DMS53 (cell line): ENCODE measurements at places on chromosomes 5 and 9.
A peak's percentile ranks its signal among the peaks of the same experiment; 100 is the strongest.

- DNase-seq: no peak
Measured at GRCh38 chr5:111697881-111698757, 58.9 kb downstream of the NREP start.

GRCh38 chr9:19922476-19923118 lies 133.8 kb upstream of the SLC24A2 start:
- DNase-seq: peak; percentile 77

DNA sequence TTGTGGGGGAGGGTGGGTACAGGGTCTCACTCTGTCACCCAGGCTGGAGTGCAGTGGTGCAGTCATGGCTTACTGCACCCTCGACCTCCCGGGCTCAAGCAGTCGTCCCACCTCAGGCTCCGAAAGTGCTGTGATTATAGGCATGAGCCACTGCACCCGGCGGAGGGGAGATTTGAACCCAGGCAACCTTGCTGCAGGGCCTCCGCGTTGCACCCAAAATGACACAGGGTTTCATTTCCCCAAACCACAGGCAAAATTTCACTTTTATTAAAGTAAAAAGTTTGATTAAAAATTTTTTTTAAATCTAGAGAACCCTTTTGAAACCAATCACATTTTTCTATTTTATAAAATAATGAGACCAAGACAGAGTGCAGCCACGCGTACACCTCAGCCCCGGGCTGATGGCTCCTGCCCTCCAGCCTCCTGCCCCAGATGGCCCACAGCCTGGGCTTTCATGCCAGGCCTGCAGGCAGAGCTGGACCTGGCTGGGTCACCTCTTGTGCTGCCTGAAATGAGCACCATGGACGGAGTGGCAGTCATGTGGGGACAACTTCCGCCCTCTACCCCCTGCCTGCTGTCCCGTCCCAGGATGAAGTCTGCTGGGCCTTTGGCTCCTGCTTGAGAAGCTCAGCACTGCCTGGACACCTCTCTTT lies 30.5 kb downstream of the USP20 start:
- no peak for DNase-seq

DNA sequence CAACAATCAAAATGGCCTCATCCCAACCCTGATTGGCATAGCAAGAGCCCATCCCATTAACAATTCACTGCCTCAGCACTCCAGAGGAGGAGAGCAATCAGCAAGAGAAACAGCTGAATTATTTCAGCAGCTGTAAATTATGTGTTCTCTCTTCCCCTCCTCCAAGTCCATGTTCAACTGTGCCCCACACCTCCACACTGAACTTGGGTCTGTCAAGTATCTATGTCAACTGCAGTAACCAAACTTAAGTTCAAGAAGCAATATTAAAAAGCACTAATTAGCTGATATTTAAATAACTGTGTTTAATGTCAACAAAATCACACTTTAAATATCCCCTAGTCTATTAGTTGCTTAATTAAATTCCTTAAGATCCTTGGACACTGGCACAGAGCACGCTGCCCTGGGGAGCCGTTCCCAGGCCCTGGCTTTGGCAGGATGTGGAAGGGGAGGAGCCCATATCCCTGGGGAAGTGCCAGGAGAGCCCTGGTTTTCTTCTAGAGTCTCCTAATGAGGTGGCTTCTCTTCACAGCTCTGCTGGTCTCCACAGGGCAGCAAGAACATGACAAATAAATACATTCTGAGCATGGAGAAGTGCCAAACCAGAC lies 50.6 kb downstream of the SIL1 start:
- DNase-seq: peak; percentile 73

DNA sequence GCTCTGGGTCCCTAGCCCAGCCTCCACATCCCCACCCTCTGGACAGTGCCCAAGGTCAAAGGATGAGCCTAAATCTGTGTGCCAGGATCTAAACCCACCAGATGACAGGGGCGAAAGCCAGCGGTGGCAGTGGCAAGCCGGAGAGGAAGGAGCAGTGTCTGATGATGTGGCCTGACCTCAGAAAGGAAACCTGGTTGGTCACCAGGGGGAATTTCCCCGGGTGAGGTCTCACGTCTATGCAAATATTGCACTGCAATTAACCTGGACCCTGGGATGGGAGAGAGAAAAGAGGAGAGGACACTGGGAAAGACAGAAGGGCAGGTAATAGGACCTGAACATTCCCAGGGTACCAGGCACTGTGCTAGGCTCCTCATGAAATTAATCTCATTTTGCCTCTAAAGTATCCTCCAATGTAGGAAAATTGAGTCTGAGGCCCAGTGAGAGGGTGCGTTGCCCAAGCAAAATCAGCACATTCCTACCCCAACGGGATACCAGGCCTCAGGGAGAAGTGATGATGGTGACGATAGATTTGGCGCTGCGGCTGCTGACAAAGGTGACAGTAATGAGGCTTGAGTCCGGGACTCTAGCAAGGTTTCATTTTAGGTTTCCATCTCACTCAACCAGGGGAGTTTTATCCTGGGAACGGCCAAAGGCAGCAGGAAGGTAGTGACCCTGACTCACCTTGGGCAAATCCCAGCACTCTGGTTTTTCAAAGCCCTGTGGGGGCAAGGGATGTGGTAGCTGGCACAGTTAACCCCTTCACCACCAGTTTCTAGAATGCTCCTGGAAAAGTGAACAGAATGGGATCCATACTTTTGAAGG lies 13.4 kb upstream of the TNIP1 start:
- no peak for DNase-seq

DNA sequence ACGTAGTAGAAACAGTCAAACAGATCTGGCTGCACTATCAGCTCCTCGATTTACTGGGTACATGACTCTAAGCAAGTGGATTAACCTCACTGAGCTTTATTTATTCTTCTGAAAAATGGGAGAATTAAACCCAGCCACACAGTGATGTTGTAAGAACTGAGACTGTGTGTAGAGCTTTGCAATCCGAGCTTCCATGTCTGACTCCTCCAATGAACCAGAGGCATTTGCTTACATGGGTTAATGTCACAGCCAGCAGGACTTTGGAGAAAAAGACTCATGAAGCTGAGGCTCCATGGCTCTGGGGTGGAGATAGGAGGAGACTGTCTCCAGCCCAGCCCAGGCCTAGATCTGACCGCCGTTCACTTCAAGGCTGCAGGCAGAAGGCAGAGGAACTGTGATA lies 201.3 kb downstream of the CDK5RAP2 start:
- DNase-seq: no peak

DNA sequence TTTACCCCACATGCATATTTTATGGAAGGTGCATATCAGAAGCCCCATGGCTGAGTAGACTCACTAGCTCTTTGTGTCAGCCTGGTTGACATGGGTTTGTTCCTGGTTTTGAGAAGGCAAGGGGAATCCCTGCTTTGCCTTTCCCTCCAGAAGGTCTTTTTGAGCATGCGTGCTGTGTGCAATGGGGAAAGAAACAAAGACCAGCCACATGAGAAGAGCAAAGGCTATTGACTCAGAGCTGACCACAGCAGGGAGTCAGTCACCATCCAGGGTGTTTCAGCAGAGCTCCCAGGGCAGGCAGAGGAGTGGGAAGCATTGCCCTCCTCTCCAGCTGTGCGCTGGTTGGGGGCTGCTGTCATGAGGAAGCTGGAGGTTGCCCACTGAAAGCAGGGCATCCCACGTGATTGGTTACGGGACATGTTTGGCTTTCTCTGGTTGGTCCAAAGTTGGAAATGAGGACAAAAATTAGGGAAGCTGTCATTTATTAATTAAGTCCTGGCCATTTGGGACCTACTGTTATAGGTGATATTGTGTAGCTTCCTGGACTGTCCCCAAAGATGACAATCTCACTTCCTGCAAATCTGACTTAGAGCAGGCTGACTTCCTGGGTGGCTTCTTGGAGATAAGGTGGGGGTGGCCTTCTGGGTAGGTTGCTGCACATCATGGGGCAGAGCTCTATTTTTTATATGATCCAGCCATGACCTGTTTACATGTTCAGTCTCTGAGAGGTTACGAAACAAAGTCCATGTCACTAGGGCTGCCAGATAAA lies 48.9 kb upstream of the TDRD7 start:
- no peak for DNase-seq

DNA sequence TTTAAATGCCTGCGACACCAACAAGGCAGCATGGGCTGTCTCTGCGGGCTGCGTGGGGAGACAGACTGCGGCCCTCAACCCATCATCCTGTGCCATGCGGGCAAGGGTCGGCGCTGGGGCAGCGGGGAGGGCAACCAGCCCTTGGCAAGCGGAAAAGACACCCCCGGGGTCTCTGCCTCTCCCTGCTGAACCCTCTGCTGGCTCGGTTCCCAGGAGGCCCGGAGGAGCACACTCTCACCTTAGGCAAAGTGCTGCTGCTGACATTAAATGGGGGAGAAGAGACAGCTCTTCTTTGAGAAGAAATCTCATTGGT lies 129.6 kb upstream of the PPP1R26 start:
- DNase-seq: no peak

- DNase-seq: no peak
Measured at GRCh38 chr5:142512043-142513042, 173.5 kb downstream of the FGF1 start.

- DNase-seq: no peak
Measured at GRCh38 chr5:129996896-129997295, 92.6 kb downstream of the CHSY3 start.

DNA sequence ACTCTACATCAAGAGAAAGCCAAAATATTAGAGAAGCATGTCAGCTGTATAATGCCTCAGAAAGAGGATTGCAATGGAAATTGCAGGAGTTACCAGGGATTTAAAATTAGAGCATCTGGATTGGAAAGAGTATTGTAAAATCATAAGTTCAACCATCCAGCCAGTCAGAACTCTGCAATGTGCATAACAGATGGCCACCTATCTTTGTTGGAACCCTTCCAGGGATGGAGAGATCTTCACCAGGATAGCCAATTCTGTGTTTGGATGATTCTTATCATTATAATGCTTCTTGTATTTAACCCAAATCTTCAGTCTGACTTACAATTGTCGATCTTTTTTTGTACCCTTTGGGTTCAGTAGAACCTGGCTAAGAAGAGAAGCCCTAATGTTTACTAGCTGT lies 164.4 kb downstream of the TLR4 start:
- DNase-seq: no peak

DNA sequence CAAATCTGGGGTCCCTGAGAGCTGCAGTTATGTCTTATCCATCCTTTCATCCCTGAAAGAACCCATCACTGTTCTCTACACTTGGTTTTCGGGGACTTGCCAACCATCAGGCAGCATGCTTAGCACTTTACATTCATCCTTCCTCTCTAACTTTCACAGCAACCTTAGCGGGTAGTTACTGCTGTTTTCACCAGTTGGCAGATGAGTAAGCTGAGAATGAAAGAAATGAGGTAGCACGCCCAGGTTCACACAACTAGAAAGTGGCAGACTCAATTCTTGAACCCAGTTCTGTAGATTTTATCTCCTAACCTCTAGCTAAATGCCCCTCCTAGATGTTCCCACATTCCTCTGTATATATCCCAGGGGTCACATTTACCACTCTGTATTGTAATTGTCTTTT lies 342.0 kb upstream of the WWC1 start:
- DNase-seq: no peak

- no peak for DNase-seq
Measured at GRCh38 chr5:139494832-139495231, 12.3 kb upstream of the STING1 start.

DNA sequence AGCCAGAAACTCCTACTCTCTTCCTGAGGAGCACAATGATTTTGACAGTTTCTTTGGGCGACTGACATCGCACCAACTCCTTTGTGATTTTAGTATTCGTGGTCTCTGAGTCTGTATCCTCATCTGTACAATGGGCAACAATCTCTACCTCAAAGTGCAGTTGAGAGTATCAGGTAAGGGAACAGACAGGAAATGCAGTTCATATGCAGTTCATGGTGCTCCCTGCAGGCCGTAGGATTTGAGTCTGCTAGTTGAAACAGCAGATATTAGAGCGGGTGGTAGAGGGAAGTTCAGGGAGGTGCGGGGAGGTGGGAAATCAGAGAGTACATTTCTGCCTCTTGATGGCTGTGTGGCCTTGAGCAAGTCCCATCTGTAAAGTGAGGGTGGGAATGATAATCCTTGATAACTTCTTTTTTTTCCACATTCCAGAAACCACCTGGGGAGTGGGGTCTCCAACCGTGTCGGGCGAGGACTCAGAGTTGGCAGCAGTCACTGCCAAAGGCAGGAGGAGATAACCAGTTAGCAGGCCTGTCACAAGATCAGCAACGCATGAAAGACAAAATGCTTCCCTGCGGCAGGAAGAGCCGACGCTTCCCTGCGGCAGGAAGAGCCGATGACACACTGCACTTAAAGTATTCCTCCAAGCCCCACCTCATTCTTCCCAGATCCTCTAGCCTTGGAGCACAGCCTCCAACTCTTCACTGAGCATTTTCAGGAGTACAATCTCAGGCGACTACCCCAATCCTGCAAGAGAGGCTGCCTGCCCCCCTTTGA lies 6.0 kb upstream of the NEK6 start:
- DNase-seq: peak; percentile 46

DNA sequence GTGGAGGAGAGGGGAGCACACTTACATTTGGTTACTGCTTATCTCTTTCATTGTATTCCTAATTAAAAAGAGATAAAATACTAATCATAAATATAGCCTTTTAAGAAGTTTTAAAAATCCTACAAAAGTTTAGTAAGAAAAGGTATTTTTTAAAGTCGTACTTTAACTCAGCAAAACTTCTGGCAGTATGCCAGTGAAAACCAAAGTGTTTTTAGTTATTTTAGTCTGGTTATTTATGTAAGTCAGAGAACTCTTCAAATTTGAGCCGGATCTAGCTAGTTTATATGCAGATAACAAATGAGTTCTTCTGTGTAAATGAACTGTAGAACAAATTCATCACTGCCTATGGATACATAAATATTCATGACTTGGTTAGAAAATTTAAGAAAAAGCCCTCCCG lies 36.5 kb upstream of the ANKDD1B start:
- DNase-seq: no peak

DNA sequence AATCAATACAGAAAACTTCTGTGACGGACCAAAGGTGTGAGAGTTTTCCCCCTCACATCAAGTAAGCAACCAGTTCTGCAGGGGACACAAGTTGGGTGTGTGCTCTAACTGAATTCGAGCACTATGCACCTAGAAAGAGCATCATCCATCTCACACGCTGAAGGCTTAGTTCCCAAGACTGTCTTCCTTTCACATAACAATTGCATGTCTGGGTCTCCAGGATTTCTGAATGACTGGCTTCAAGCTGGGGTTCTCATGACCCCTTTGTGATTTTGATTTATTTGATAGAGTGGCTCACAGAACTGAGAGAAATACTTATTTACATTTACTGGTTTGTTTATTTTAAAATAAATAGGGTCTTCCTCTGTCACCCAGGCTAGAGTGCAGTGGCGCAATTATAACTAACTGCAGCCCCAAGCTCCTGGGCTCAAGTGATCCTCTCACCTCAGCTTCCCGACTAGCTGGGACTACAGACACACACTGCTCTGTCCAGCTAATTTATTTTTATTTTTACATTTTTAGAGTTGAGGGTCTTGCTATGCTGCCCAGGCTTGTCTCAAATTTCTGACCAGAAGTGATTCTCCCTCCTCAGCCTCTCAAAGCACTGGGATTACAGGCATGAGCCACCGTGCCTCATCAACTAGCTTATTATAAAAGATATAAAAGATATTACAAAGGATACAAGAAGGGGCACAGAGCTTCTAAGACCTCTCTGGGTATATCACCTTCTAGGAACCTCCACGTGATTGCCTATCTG lies 316.7 kb upstream of the CDH12 start:
- no peak for DNase-seq

GRCh38 chr5:150780816-150781221 lies 2.3 kb downstream of the SMIM3 start:
- DNase-seq: no peak

- no peak for DNase-seq
Measured at GRCh38 chr5:164435576-164435975, 930.2 kb downstream of the MAT2B start.

- DNase-seq: no peak
Measured at GRCh38 chr5:31717561-31717960, 78.6 kb downstream of the PDZD2 start.
